Amniotic stem cell (primary cell): ENCODE measurements at places on chromosomes 2 and 18.

DNA sequence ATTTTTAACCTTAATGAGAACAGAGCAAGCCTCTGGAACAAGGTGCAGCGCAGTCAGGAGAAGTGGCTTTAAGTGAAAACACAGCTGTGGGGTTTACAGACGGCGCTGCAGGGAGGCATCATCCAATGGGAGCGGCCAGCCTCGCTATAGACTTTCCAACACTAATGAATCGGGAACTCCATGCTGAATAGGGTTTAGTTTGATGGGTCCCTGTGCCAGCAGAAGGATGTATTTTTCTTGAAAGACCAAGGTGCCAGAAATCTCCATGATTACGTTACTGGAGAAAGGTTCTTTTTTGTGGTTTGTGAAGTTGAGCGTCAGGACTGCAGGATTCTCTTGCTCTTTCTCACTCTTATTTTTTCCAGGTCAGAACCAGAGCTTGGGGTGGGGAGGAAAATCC is 87.9 kb upstream of the ALPP start:
- DNase-seq = no peak

GRCh38 chr18:76130845-76131244 is 364.2 kb downstream of the ZNF516 start:
- DNase-seq = no peak

DNA sequence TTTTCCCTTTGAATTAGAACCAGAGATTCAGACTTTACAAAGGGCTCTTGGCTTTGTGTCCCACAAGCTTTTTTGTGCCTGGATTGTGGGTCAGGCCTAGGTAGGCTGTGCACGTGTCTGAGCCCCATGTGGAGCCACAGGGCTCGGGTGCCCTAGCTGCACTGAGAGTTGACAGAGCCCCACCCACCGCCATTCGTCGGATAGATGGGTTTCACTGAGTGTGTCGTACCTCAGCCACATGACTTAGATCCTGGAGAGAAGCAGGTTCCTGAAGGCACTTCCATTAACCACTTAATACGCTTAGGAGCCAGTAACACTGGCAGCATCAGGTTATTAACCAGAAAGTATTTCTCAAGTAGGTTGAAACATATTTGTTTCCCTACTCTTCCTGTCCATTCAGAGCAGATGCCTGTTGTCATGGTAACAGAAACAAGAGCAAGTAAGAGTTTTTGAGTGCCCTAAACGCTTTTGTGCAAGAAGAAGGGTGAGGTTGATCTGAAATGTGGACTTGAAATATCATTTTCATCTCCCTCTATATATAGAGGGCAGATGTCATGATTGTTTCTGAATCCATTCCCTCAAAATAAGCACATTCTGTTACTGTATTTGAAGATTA is 30.0 kb downstream of the ADCYAP1 start:
- no peak for DNase-seq

- DNase-seq = no peak
Observed at GRCh38 chr2:152627351-152627957, 89.8 kb downstream of the PRPF40A start.

GRCh38 chr2:20381457-20381856 is 30.8 kb upstream of the PUM2 start:
- no peak for DNase-seq

DNA sequence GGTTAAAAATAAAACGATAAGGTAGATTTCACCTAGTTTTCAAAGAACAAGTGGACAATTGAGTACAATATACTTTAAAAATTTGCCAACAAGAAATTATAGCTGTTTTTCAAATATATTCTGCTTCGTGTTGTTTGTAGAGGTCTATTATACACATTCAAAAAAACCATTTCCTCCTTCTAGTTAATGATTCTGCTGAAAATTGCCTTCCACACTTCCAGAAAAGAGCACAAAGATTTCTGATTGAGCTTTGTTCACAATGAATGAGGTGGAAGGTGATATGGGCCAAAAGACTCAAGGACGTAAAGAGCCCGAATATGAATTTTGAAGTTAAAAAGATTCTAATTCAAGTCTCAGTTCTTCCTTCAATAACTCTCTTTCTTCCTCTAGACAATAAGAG is 277.0 kb upstream of the SESTD1 start:
- no peak for DNase-seq
